ENCODE measurements at places on chromosomes 3 and 15.

DNA sequence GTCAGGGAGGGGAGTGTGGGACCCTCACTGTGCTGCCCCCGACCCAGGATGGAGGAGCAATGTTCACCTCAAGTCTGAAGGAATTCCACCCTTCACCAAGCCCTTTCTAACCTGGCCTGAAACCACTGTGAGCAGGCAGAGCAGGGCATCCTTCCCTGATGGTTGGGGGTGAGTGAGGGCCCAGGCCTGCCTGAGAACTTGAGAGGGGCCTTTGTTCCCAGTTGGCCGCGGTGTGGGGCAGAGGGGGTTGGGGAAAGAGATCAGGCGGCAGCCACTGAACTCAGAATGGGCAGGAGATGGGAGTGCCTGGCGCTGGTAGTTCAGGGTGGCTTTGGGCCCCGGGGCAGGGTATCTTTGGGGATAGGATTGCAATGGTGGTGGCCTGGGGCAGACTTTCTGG lies 103.5 kb upstream of the RPL32 start:
- no peak for DNase-seq

DNA sequence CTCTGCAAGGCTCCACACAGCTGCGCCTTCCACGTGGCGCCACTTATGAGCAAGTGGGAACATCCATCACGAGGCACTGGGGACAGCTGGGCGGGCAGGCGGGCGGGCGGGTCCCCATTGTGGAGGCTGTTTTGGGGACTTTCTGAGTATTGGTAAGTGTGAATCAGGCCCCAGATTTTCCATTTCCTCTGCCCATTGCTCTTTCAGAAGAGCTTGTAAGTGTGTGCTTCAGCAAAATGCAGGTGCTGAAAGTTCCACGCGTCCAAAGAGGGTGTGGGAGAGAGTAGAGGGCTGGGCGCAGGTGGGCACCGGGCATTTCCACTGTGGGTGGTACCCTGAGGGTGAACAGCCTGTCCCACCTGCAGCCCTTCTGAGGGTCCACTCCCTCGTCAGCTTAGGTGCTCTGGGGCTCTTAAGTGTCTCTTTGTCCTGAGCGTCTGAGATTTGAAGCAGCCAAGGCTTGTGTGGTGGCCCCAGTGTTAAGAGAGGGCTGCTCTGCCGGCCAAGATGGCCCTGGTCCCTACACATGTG lies 177.1 kb downstream of the RPLP1 start:
- no peak for DNase-seq

DNA sequence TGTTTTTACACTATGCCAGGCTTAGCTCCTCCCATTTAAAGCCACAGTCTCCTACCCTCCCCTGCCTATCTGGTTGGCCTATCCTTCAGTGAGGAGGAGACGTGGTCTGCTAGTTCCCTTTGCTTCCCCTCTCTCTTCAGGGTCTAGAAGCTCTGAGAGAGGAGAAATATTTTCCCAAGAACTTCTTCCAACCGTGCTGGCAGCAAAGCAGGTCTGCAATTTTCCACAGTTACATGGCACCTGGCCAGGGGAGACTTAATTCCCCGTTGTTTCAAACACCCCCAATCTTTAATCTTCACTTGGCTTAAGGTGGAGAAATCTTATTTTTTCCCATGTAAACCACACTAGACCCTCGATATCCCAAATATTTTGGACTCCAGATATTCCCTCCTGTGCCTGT lies 149.5 kb upstream of the MCTP2 start:
- DNase-seq = no peak

GRCh38 chr15:39629371-39629770 lies 48.5 kb downstream of the THBS1 start:
- DNase-seq = peak; percentile 71

- peak; percentile 1 for DNase-seq
These were observed 254.1 kb upstream of the SATB1 start for GRCh38 chr3:18679238-18679637.

GRCh38 chr15:82315519-82316246 lies 33.6 kb downstream of the GOLGA6L10 start:
- DNase-seq = no peak

DNA sequence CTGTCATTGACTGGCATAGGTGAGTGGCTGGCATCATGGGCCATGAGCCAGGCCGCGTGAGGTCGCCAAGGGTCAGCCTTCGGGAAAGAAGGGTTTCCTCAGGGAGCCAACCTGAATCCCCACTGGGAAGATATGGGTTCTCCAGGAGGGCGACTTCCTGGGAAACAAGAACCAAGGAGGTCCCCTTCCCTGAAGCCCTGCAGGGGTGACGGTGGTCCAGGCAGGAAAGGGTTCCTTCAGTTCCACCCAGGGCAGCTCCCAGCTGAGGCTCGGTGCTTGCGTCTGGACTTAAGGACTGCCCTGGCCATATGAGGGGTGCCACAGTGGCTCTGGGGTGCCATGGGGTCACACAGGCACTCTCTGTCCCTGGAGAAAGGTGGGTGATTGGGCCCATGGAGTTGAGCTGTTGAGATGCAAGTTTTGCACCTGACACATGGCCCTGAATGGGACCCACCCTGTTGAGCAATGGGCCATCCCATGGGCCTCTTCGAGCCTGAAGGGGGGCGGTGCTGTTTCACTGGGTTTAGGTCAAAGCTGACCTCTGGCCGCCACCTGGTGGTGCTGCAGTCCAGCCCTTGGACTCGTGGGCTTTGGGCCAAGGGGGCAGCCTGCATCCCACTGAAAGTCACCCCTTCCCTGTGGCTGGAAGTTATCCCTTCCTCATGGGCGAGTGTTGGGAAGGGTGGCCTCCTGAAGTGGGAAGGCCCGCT lies 228.1 kb downstream of the SNRPN start:
- DNase-seq = no peak

- DNase-seq = no peak
These were observed 128.8 kb downstream of the MITF start for GRCh38 chr3:69867941-69868505.

- DNase-seq = peak; percentile 15
These were observed 27.3 kb downstream of the ATOSA start for GRCh38 chr15:52651868-52652267.

DNA sequence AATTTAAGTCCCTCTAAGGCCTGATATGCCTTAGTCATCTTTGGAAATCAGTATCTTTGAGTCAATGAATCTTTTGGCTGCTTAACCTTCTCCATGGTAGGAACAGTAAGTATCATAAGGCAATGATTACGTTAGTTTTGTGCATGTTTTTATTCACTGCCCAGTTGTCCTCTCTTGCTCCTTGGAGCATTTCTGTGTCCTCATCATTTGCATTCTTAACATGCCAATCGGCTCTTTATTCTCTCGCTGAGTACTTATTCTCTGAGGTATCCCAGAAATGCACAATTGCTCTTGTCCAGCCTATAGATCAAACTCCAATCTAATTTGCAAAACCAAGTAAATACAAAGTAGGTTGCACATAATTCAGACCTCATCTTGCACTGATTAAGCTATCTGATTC lies 405.0 kb upstream of the IL12A start:
- no peak for DNase-seq

DNA sequence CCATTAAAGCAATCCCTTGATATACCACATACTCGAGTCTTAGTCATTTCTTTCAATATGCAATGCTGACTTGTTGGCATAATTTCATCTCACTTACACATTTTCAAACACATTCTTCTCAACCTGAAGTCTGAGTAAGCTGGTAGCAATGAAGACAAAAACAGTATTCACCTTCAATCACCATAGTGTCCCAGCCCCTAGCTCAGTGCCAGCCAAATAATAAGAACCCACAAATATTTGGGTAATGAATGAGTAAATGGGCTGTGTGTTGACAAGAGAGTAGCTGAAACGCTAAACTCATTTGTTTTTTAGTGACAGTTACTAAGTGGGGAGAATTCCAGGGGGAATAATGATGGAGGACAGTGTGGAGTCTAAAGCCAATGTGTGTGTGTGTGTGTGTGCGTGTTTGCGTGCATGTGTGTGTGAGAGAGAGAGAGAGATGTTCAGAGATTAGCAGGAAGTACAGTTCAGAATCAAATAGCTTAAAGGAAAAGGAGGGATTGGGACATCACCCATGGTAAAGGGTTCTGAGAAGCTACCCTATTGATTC lies 165.7 kb downstream of the GAP43 start:
- no peak for DNase-seq

- no peak for DNase-seq
These were observed 75.2 kb downstream of the CHSY1 start for GRCh38 chr15:101176625-101177024.

DNA sequence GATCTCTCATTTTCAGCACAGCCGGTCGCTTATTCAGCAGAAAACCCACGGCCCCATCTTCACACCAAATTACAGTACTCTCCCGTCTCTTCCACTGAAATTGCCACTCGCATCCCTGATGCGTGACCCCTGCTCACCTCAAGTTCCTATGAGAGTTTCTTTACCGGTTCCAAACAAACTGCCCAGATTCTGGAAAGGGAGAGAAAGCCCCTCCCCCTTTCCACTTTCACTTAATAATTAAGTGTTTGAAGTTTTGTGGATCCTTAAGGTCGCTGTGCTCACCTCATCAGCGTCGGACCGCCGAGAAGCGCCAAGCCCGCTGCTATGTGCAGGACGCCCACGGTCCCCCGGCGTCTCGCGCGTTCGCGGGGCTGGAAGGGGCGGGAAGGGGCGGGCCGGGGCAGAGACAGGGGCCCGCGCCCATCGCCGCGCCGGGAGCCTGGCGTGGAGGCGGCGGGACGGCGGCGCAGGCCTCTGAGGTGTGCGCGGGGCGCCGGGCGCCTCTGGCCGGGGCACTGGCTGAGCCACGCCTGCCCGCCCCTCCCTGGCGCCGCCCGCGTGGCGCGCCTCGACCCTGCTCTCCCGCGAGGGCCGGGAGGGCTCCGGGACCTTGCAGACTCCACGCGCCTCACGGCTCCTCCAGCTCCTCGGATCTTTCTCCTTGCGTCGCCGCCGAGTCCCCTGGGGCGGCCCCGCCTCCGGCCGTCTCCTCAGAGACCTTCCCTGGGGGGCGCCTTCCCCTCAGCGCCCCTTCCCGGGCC lies at the start of gene GPR156:
Gene GPR156, minus strand, starts transcription at position 476 of the 761 bp plus-strand sequence. CDS start 41,124 bp downstream, outside the sequence.
- no peak for DNase-seq

DNA sequence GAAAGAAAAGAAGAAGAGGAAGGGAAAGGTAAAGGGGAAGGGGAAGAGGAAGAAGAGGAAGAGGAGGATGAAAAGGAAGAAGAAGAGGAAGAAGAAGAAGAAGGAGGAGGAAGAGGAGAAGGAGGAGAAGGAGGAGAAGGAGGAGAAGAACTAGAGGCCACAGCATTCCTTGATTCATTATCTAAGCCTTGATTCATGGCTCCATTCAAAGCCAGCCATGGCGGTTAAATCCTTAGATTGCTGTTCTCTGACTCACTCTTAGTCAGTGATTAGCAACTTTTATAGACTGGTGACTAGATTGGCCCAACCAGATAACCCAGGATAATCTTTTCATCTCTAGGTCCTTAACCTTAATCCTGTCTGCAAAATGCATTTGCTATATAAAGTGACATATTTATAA lies 47.6 kb downstream of the OSTN start:
- DNase-seq = no peak

DNA sequence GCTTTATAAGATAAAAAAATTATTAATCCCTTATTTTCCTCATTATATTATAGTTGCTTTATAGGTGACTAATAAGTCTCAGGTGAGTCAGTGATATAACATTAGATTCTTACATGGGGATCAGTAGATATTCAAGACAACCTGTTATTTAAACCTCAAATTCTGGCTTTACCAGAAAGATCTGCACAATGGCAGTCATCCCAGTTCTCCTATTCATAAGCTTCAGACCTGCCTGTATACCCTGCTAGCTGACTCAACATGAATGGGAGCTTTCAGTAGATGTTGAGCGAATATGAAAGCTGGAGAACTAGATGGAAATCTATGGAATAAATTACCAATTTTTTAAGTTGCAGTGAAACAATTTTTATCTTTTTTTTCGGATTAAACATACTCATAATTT lies 20.5 kb upstream of the CCDC54 start:
- no peak for DNase-seq

GRCh38 chr3:133125171-133125570 lies 87.0 kb downstream of the TMEM108 start:
- no peak for DNase-seq

DNA sequence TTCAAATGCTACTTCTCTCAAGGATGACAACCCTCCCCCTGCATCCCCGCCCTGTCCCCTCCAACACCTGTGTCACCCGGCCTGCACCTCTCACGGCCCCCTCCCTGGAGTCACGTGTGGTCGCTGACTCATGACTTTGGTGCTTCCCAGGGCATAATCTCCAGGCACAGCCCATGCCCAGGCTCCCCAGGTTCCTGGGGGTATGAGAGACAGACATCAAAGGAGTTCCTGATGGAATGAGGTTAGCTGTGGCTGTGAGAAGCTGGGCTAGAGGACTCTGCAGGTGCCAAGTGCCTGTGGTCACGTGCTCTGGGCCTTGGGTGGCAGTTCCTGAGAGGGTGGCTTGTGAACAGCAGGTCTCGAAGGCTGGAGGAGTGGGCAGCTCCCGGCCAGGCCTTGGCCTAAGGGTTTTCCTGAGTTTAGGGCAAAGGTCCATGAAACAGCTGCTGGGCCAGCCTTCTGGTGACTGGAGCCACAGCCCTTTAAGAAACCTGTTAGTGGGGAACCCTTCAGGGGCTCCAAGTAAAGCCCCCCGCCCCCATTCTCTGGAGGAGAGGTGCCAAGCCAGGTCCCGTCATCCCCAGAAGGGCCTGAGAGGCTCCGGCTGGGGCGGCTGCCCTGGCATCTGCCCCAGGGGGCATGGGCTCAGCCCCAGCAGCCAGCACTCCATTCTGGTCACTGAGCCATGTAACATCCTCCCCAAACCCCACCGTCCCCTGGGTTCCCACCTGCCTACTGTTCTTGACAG lies 230.0 kb downstream of the XXYLT1 start:
- DNase-seq = no peak

- peak; percentile 16 for DNase-seq
These were observed 675 bp downstream of the PSMD6 start for GRCh38 chr3:64022451-64023186.

DNA sequence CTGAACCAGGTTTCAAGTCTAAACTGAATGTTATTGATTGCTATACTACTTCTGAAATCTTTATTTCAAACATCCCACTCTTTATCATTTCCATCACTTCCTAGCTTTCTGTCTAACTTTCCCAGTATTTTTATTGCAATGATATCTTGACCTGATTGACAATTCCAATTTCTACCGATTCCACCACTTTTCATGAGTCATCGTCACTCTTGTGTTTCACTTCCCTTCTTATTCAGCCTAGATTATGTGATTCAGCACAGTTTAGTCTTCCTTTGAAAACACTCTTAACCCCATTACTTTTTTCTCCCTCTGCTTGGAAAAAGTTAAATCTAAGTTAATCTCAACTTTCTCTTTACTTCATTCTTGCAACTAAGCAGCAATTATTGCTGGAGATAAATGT lies 62.6 kb downstream of the SLC7A14 start:
- DNase-seq = no peak

DNA sequence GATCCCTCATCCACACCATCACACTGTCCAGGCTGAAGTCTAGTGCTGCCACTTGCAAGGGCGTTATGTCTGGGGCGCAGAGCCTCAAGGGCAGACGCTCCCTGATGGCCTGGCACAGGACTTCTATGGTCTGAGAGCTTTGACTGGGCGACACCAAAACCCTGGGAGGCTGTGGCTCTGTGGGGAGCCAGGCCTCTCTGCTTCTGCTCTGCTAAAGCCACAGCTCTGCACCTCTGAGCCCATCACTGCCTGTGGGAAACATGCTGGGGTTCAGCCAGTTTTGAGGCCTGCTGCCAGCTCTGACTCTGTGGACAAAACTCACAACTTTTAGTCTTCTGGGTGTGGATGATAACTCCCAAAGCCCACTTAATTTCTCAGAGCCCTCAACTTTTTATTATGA lies 6.3 kb upstream of the LCTL start:
- DNase-seq = no peak

GRCh38 chr3:8555113-8555661 lies 53.6 kb downstream of the LMCD1 start:
- no peak for DNase-seq

GRCh38 chr3:52217409-52217805 lies 8.0 kb downstream of the TLR9 start:
- no peak for DNase-seq
